NCI-H1694 treated with DMSO at 0.1 percent for 48 hours (cell line): ENCODE measurements at places on chromosomes 2 and 18.

- peak; percentile 50 for DNase-seq
Measured at GRCh38 chr2:231929961-231930592, 3.9 kb upstream of the NPPC start.

GRCh38 chr18:35334821-35335220 is 9.4 kb downstream of the ZNF24 start:
- no peak for DNase-seq

- DNase-seq = no peak
Measured at GRCh38 chr2:9693646-9694045, 62.8 kb upstream of the YWHAQ start.

DNA sequence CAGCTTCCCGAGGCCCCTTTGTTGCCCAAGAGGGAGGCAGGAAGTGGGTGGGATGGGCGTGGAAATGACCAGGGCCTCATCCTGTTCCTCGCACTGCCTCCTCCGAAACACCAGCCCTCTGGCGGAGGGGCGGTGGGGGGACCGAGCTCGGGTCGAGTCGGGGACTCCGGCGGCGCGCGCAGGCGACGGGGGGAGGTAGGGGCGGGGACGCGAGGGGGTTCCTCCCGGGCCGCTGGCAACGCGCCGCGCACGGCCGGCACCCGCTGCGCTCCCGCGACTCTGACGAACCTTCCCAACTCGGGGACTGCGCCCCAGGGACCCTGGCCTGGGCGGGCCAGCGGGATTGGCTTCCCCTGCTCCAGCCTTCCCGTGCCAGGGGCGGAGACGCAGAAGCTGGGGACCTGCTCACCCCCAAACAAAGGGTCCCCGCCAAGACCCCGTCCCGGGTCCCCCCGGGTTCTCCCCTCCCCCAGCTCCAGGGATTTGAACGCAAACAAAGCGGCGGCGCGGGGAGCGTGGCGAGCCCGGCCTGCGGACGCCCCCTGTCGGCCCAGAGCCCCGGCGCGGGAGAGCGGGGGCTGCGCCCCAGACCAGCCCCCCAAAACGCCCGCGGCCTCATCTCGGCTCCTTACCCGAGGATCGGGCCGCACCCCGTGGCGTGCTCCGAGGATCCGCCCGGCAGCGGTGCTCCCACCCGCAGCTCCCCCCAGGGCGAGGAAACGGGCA is 1.2 kb downstream of the SEMA4C start:
- peak; percentile 33 for DNase-seq

DNA sequence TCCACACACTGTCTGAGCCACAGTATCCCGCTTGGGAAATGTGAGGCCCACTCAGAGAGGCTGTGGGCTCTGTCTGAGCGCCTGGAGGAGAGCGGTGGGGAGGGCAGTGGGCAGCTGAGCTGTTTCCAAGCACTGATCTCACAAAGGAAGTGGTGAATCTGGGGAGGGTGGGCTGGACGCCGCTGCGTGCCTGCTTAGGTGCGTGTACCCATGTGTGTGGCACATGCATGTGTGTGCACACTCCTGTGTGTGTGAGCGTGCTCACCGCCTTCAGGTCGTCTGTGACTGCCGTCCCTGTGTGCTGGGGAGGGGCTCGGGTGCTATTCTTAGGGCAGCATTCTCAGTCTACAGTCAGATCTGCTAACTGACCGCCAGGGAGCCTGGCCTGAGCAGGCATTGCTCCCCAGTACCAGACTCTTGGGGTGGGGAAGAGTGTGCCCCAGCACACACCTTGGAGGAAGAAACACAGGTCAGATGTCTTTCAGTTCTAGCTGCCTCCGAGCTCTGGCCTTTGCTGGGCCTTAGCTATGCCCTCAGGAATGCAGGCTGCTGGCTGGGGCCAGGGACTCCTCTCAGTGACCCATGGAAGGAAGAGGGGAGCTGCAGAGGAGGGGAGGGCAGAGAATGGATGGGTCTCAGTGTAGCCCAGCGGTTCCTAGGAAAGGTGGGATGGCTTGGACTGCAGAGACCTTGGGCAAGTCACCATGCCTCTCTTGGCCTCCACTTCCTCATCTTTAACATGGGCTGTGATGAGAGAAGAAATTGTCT is 31.4 kb downstream of the KCNIP3 start:
- no peak for DNase-seq

DNA sequence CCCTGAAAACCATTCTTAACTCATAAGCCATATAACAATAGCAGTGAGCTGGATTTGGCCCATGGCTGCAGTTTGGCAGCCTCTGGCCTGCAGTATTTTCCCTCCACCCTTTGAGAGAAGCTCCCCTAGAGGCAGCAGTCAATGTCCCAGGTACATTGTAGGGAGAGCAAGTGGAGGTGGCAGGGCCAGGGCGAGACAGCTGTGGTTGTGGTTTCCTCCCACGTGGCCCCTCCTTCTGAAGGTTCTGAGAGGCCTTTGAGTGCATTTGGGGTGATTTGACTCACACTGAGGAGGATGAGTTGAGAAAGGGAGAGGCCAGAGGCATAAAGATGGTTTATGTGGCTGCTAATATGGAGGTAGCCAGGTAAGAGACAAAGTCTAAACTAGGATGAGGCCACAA is 45.5 kb upstream of the LDAH start:
- no peak for DNase-seq

GRCh38 chr2:46296840-46297545 is at the start of gene EPAS1:
EPAS1 (plus strand) TSS chr2:46297407; CDS start chr2:46297912, 505 bp downstream.
- peak; percentile 28 for DNase-seq

GRCh38 chr2:161138429-161138828 is 21.8 kb upstream of the TANK start:
- DNase-seq = no peak

- DNase-seq = no peak
Measured at GRCh38 chr2:177394594-177394973, 2.0 kb downstream of the AGPS start.

DNA sequence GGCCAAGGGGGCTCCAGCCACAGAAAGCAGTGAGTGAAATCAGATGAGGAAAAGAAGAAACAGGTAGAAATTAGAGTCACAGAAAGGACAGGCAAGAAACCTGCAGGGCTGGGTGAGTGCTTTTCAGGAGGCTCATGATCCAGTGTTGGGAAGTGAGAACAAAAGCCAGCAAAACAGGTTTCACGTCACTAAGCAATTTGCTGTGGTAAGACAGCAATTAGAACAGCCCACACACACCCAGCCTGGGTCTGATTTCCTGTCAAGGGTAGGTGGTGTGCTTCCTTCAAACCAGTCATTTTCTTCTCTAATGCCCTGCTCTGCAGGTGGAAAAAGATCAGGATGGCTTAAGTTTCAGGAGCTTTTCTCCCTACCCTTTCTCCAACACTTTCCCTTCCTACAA is 52.9 kb upstream of the XDH start:
- DNase-seq = no peak

- peak; percentile 98 for DNase-seq
Measured at GRCh38 chr2:157203651-157204050, 53.9 kb upstream of the GALNT5 start.

DNA sequence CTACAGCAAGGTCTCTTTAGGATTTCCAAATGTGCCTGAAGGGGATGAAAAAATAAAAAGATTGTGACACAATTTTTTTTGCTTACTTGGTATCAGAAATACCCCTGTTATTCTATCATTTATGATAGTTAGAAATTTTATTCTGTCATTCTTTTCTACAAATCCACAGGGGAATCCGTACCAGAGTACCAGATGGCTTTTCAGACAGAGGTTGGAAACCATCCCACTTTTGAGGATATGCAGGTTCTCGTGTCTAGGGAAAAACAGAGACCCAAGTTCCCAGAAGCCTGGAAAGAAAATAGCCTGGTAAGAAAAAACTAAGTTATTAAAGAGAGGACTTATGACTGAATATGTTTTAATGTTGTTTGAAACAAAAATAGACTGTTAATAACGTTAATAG is 92.6 kb upstream of the FAM117B start:
- peak; percentile 73 for DNase-seq

- peak; percentile 85 for DNase-seq
Measured at GRCh38 chr2:22894761-22895160, 490.2 kb upstream of the KLHL29 start.

GRCh38 chr2:86038291-86039081 is 67.2 kb downstream of the POLR1A start:
- DNase-seq = no peak

- DNase-seq = peak; percentile 62
Measured at GRCh38 chr2:110101280-110101844, 14.3 kb downstream of the MALL start.

DNA sequence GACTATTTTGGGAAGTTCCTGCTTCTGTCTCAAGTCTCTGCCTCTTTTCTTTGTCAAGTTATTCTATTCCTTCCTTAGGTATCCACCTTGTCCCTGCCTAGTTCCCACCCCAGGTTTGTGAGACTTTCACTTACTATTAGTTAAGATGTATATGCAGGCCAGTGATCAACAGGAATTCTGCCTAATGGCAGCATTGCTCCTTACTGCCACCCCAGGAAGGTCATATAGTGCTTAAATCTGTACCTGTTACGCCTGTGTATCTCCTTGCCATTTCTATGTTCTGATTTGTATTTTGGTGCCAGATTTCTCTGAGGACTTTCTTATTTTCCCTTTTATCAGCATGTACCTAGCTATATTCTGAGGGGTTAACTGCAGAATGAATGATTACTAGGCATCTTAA is 746.0 kb upstream of the TMEFF2 start:
- DNase-seq = no peak

GRCh38 chr2:150742094-150742493 is 254.6 kb upstream of the RND3 start:
- DNase-seq = no peak

DNA sequence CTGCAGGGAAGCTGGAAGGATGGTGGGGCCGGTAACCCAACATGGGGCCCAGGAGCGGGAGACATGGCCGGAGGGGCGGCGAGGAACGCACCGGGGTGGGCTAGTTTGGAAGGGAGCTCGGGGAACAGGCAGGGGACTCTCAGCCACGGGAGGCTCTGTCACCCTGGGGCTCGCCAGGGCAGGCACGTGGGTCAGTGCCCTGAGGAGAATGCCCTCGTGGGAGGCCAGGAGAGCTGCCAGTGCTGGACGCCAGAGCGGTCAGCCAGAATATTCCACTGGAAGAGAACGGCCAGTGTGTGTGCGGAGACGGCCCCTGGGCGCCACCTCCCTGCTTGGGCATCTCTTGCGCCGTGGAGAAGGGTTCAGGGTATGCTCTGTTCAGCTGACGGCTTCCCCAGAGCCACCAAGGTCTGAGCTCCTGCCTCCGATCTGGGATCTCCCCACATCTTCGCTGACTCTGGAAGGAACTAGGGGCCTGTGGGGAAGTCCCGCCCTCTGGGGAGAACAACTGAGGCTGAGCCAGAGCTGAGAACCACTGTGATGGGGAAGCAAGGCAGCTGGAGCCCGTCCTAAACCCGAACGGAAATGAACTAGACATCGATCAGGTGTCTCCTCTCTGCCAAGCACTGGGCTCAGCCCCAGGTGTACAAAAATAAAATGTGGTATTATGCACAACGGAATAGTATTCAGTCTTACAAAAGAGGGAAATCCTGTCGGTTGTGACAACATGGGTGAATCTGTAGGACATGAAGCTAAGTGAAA is 49.3 kb downstream of the TNP1 start:
- DNase-seq = no peak

- DNase-seq = no peak
Measured at GRCh38 chr2:146189541-146189940, 1655.3 kb upstream of the ACVR2A start.

DNA sequence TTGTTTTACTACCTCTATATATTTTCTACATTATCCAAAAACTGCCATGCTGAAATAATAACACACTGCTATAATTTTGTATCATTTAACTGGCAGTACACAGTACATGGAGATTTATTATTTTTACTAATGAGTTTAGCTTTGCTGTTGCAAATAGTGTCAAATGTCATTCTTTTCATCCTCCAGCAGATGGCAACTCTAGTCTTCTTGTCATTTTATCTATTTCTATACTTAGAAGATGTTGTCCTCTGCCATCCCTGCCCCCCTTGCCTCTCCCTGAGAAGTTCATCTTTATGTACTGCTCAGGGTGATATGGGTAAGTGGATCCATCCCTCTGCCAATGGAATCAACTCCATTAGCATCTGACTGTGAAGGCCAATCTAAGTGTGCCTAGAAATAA is 21.7 kb upstream of the LRRTM1 start:
- DNase-seq = peak; percentile 88

DNA sequence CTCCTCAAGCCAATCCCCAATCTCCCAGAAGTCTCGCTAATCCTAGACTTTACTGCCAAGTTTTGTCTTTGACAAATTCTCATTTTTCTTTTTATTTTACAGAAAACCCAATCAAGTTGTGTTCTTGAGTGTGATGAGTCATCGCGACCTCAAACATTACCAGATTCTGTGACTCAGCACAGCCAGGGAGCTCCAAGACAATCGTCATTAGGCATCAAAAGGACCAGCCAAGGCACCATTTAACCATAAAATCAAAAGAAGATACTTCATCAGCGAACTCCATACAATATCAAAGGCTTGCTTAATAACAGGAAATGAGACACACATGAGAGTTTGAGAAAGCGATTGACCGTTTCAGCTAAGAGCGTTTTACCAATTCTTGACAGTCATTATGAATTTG is 146.2 kb upstream of the AGAP1 start:
- DNase-seq = no peak

- DNase-seq = no peak
Measured at GRCh38 chr2:170966648-170967396, 37.8 kb downstream of the GORASP2 start.

GRCh38 chr18:37553633-37554398 is 11.8 kb downstream of the CELF4 start:
- DNase-seq = no peak

DNA sequence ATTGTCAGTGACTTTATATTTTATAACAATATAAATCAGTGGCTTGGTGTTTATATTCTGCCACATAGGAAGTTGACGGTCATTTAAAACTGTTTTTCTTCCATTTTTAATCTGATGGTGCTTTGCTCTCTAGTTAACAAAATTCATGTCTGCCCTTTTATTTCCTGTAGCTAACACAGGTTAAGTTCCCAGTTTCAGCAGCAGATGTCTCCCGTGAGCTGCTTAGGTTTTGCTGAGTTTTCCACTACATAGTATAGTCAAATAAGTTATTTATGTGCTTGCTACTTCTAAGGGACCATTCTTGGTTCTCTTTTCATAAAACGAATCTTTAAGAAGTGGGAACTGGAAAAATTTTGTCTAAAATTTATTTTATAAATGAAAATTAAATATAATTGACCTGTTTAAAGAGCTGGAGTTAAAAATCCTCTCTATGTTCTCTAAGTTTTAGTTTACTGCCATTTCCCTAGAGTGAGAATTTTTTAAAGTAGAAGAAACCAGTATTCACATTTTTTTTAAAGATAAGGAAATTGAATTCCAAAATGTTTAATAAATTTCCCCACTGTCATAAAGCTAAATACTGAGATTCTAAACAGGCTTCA is 20.6 kb downstream of the HTR2B start:
- peak; percentile 38 for DNase-seq

GRCh38 chr2:15661295-15661569 is 69.6 kb downstream of the DDX1 start:
- DNase-seq = no peak

DNA sequence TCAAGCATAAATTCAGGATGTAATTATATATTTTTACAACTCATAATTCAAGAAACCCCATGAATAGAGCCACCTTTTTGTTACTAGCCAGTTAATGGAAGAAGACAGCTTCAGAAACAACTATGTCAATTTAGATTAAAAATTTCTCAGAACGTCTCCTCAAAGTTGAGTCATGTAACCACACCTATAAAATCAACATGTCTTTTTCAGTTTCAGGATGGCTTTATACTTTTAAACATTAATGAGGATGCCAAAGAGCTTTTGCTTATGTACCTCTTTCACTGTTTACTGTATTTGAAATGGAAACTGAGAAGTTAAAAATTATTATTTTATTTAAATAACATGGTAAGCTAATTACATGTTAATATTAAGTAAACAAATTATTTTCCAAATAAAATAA is 280.1 kb downstream of the PTH2R start:
- no peak for DNase-seq

GRCh38 chr2:95122197-95122551 is 566 bp upstream of the MRPS5 start:
- DNase-seq = peak; percentile 42
